Camera-type eye (tissue), 1 donor: ENCODE measurements at places on chromosomes 16 and 17. TPM values are rescaled to one million over a fixed set of nuclear protein-coding genes. Genes with fewer than 3 reads are reported as not detected.

Gene EFNB3
- total RNA-seq = 10.0 TPM

Gene KRT27
- total RNA-seq = 0.22 TPM

Gene TPSD1
- total RNA-seq = 0.66 TPM

Gene LITAFD
- not detected for total RNA-seq

Gene IL21R
- total RNA-seq = 0.33 TPM

Gene PDE6G
- 6.4 TPM for total RNA-seq

Gene QRICH2
- total RNA-seq = 5.1 TPM

Gene CENPN
- 10.0 TPM for total RNA-seq

Gene CES3
- 0.77 TPM for total RNA-seq

Gene DYNC1LI2
- total RNA-seq = 226 TPM

Gene SRCIN1
- 14.8 TPM for total RNA-seq

Gene KDM6B
- 24.5 TPM for total RNA-seq

Gene CACNA1G
- total RNA-seq = 23.5 TPM

Gene HSPB9
- total RNA-seq = not detected

Gene FOXF1
- total RNA-seq = 0.77 TPM

Gene GP2
- not detected for total RNA-seq

Gene ZG16
- not detected for total RNA-seq

Gene ICAM2
- total RNA-seq = 21.7 TPM

Gene CCL11
- not detected for total RNA-seq

Gene QPRT
- total RNA-seq = 21.7 TPM

Gene VAT1L
- total RNA-seq = 29.2 TPM

Gene HNF1B
- not detected for total RNA-seq

Gene SULT1A4
- total RNA-seq = 6.9 TPM

Gene PRR11
- total RNA-seq = 255 TPM

Gene SEZ6L2
- 37.9 TPM for total RNA-seq

Gene RTN4RL1
- 18.1 TPM for total RNA-seq

Gene TBC1D3E
- not detected for total RNA-seq

Gene CACNG5
- total RNA-seq = 64.4 TPM

Gene EPN3
- total RNA-seq = 0.82 TPM

Gene EXOC3L1
- total RNA-seq = 3.9 TPM

Gene TAT
- total RNA-seq = not detected

Gene PRAC2
- not detected for total RNA-seq

Gene ABCC3
- 2.6 TPM for total RNA-seq

Gene PLD6
- 10.2 TPM for total RNA-seq

Gene SMPD3
- total RNA-seq = 34.7 TPM

Gene IRX3
- 6.7 TPM for total RNA-seq

Gene UTS2R
- total RNA-seq = 3.2 TPM

Gene SRL
- 38.6 TPM for total RNA-seq

Gene KRTAP4-3
- not detected for total RNA-seq

Gene EFCAB5
- total RNA-seq = 1.3 TPM
